ENCODE measurements at places on chromosomes 5 and 9.

GRCh38 chr9:127802576-127803443 lies at the start of gene FPGS:
TSS of gene FPGS (plus strand) at chr9:127802882. CDS start at chr9:127802925, 43 bp downstream.
- peak; percentile 26 for DNase-seq

- DNase-seq, result no peak
Measured at GRCh38 chr5:108079753-108080152, 302.1 kb downstream of the FBXL17 start.

- DNase-seq, result no peak
Measured at GRCh38 chr9:136629001-136629878, 33.5 kb upstream of the EGFL7 start.

DNA sequence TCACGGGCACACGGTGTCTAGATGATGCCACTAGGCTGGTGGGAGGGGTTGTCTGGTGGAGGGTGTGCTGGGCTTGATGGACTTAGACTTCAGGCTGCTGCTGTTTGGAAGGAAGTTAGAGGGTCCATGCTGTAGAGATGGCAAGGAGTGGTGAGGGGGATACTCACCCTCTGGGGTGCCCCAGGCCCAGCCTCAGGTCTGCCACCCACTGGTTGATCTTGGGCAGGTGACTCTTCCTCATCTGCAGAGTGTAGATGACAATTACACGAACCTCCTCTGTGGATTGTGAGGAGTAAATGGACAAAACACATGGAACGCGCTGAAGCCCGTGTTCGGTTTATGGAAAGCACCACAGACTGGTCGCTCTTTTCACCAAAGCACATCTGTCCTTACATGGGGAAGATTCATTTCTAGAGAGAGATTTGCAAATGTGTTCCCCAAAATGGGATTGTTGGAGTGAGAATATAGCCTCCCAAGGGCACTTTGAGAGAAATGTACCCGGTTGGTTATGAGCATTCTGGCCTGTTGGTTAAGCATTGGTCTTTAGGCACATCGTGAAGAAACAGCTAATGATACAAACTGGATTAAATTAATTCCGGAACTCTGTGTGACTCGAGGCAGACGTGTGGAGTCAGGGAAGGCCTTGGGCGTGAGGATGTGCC lies 58.2 kb downstream of the ZNF618 start:
- DNase-seq, result no peak

DNA sequence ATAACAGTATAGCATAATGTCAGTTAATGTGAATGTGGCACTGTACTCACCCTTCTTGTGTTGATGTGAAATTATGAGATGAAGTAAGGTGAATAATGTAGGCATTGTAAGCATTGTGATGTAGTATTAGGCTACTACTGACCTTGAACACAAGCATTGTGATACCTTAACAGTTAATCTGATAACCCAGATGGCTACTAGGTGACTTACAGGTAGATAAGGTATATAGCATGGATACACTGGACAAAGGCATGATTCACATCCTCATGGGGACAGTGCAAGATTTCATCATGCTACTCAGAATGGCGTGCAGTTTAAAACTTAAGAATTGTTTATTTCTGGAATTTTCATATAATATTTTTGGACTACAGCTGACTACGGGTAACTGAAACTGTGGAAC lies 134.8 kb downstream of the ZCCHC7 start:
- no peak for DNase-seq

- DNase-seq, result no peak
Measured at GRCh38 chr5:40634154-40634553, 45.6 kb upstream of the PTGER4 start.

DNA sequence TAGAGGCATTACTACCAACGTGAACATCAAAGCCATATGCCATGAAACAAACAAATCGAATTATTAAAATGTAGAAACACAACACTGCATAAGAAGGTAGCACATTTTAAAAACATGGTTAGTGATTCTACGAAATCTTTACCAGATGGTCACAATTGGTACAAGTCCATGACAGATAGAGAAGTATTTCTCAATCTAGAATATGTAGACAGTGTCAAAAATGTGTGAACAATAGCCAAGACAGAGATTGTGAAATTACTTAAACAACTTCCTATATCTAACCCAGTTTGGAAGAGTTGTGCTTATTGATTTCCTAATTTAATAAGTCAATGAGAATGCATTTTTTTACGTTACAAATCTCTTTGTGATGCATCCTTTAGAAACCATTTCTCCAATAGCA lies 1121.6 kb downstream of the MAT2B start:
- no peak for DNase-seq

Data from GOT3 (cell line).